H1 (cell line): ENCODE measurements at places on chromosomes 7 and 10. TPM values are rescaled to one million over a fixed set of nuclear protein-coding genes. Genes with fewer than 3 reads are reported as not detected.

Gene FAM185A
- polyA plus RNA-seq = 5.2 and 7.4 TPM in 2 replicates

Gene HOXA11
- not detected in 2 replicates for polyA plus RNA-seq

Gene DLX5
- polyA plus RNA-seq = 0.06 TPM in 1 of 2 replicates, not detected in the other

Gene PTF1A
- not detected in 2 replicates for polyA plus RNA-seq
